ENCODE measurements at places on chromosomes 1 and 21.

DNA sequence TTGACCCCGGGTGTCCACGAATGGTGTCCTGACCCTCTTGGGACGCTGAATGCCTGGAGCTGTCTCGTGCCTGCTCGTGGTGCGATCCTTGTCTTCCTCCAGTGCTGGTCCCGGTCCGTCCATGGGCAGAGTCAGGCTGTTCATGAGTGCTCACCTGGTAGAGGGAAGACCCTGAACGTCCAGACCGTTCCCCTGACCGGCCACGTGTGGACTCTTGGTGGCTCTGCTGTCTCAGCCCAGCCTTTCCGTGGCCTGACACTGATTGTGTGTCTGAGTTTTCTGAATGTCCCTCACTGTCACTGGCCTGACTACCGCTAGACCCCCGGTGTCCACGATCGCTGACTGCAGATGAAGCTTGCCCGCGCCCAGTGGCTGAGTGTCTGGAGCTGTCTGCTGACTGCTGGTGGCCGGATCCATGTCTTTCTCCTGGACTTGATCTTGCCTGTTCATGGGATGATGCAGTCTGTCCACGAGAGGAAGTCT is 11.7 kb downstream of the FLG start:
- DNase-seq = no peak

- DNase-seq = no peak
These were observed 5.4 kb downstream of the TPRG1L start for GRCh38 chr1:3630161-3630611.

GRCh38 chr1:215459136-215459535 is 108.0 kb upstream of the KCTD3 start:
- DNase-seq = no peak

DNA sequence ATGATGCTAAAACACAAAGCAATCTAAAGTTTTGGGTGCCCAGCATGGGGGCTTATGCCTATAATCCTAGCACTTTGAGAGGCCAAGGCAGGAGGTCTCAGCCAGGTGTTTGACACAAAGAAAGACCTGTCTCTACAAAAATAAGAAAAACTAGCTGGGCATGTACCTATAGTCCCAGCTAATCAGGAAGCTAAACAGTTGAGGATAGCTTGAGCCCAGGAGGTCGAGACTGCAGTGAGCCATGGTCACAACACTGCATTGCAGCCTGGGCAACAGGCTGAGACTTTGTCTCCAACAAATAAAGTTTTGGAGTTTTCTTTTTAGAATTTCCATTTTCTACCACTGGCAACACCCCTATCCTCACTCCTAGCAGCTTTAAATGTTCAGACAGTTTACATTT is 55.1 kb upstream of the GUCA2A start:
- no peak for DNase-seq

GRCh38 chr1:12772520-12772919 is 1.0 kb upstream of the PRAMEF12 start:
- DNase-seq = no peak

- no peak for DNase-seq
These were observed 668.0 kb downstream of the LTN1 start for GRCh38 chr21:28324690-28325089.

- DNase-seq = no peak
These were observed 11.6 kb upstream of the MAPKAPK2 start for GRCh38 chr1:206672844-206673758.

DNA sequence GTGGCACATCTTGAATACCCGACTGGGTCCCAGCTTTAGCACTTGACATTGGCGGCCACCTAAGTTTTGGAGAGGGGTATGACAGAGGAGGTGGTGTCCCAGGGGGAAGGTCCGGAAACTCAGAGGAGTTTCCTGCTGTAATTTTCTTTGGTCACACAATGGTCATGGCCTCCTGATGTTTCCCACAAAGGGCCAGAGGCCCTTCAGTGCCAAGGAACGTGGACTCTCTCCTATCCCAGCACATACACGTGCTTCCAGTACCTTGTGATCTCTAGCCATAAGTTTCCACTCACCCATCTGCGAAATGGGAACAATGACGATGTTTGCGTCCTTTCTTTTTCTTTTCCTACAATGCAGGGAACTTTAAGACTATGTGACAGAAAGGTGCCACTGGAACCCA is 13.2 kb downstream of the CAPN2 start:
- DNase-seq = no peak

DNA sequence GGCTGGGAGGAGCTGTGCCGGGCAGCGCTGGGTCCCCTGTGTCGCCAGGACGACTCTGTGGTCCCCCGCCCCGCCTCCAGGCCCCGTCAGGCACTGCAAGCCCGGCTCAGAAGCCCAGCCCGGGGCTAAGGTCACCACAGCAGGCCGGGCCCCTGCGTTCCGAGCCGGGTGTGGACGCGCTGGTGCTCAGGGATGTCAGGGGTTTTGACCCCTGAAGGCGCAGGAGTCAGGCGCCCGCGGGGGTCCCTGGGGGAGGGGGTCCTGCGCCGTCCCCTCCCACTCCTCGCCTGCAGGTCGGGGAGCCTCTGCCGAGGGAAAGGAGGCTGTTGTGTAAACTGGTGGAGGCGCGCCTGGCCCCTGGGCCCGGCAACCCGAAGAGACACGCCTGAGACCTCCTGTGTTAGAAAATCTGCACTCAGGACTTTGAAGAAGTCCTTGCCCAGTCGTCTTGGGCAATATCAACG is 23.7 kb upstream of the TMEM54 start:
- no peak for DNase-seq

DNA sequence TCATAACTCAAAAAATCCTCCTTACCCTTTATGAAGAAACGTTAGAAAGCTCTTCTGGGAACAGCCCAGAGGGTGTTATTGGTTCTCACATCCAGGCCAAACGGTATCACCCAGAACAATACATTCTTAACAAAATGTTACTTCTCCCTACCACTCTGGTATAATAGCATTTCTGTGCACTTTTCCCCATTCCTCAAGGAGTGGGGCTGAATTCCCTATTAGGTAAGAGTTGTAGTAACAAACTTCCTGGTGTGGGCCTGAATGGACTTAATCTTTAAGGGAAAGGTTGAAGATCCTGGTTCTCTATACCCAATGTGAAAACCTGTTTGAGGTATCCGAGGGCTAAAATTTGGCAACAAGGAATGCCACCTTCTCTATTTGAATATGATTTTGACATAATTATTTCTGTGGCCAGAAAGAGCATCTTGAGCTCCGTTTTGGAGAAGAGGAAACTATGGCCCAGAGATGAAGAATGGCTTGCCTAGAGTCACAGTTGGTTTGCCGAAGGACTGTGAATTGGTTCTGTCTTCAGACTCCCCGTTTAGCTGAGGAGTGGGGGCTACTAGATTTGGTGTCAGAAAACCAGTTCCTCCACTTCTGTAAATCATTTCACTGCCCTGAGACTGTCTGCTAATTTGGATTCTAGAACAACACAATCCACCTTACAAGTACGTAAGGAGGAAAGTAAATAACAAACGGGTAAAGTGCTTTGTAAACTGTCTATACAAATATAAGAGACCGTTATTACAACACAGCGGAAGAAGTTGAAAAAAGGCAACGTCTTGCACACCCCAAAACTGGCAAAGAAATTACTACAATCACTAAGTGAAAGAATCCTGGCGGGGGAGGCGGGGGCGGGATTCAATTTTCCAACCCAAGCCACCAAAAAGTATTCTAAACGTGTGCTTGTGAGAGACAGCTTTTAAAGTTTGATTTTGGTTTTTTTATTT is 2.3 kb downstream of the ANP32E start:
- DNase-seq = no peak

DNA sequence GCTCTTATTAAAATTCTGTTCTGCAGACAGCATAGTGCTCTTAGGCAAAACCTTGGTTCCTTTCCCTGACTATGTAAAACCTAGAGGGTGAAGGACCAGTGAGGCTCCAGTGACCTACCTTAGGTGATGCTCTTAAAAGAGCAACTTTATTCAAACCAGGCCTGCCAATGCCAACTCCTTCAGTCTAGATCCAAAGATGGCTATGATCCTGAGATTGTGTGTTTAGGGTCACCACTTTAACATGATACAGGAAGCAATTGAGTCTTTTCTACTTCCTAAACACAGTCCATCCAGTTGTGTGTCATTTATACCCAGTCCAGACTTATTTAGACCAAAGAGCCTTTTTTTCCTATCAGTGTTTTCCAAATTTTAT is 10.8 kb downstream of the MCL1 start:
- DNase-seq = no peak

DNA sequence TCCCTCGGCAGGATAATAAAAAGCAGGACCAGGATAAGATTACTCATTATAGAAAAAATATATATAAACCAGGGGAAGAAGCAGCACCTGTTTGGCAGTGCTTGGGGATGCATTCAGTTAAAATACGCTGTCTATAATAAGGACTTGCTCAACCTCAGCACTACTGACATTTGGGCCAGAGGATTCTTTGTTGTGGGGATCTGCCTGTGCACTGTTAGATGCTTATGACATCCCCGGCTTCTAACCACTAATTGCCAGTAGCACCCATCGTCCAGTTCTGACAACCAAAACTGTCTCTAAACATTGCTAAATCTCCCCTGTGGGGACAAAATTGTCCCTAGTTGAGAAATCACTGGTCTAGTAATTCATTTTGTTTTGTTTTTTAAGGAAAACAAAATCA is 242.1 kb downstream of the SLC45A1 start:
- DNase-seq = no peak

GRCh38 chr1:41891199-41891896 is 27.4 kb downstream of the HIVEP3 start:
- DNase-seq = no peak

- DNase-seq = no peak
These were observed 12.1 kb upstream of the CDK11B start for GRCh38 chr1:1670866-1671265.

DNA sequence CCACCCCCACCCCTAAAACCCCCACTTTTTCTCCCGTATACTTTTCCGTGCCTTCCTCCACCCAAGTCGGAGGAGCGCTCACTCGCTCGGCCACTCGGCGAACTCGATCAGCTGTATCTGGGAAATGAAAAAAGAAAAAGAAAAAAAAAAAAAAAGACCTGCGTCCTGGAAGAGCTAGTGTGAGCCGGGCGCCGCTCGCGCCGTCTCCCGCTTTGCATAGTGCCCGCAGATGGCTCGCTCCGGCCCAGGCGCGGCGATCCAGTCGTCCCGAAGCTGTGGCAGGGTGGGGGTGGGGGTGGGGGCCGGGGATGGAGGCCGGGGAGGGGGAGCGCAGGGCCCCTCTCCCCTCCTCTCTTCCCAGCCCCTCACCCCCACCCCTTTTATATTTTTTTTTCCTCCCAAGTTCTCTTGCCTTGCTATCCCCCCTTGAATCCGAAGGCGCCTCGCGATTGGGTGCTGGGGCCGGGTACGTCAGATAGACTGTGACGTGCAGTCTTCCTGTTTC is 299 bp upstream of the PROX1 start:
- DNase-seq = no peak

GRCh38 chr1:108188801-108189200 is 11.3 kb downstream of the SLC25A24 start:
- no peak for DNase-seq

- no peak for DNase-seq
These were observed 415.9 kb upstream of the TMPRSS15 start for GRCh38 chr21:18819507-18819906.

DNA sequence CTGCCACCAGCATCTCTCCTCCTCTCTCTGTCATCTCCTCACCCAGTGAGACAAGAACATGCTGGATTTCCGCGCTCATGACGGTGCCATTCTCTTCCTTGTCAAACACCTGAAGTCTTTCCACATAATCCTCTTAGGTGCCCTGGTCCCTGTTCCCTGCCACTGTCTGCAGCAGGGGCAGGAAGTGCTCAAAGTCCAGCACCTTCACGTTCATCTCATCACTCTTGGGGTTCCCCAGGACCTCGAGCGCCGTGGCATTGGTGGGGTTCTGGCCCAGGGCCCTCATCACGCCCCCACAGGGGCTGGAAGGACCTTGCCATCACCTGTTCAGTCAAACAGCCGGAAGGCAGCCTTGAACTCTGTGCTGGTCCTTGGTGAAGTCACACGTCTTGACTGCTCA is 9.1 kb upstream of the AGPAT3 start:
- no peak for DNase-seq

DNA sequence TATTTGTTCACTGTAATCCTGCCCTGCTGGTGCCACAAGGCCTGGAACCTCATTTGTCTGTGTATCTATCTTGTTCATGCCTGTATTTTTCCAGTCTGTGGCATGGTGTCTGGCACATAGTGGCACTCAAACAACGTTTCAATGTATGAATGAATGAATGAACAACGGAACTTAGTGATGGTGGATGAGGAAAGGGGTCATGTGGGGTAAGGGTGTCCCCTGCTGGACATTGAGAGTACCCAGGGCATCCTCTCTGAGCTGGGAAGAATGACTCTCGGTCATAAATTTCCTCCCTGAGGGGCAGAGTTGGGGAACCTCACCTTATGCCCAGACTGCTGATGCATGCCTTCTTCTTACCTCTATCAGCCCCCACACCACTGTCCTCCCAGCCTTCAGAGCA is 18.9 kb upstream of the ZNF683 start:
- no peak for DNase-seq

- no peak for DNase-seq
These were observed at the start of gene SH2D2A for GRCh38 chr1:156816561-156817328. Gene SH2D2A (minus strand): TSS chr1:156816848. CDS start chr1:156816708, 140 bp downstream.

DNA sequence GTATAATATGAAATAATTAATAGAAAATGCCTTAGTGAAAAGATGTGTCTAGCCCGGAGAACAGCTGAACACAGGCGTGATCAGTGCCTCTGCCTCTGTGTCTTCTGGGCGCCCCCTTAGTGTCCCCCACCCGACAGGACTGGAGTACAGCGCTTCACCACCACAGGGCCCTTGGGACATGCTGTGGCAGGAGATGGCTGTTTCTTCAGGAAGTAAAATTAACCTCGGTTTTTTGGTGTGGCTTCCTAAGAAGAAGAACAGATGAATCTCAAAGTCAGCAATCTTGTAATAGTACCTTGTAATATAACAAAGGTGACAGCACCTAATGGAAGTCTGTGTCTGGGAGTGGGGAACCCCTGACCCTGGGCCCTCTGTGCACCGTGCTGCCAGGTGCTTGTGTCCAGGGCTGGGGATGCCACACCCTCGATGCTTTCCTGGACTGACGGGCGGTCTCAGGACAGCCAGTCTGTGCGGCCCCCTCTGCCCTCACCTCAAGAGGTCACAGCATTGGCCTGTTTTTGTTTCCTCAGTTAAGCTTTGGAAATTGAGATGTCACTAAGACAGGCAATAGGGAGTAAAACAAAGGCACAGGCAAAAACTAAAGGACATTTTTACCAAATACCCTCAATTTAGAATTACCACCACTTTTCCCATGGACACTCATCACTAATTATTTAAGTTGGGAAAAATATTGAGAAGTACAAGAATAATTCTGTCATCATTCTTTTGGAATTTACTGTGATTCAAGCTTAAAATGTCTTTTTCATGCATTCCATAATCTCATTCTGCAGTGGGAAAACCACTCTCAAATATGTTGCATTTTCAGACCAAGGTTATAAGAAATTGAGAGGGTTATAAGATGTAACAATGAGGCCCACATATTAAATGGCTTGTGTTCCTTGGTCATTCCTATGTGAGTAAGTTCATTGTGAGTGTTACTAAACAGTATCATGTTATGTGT is 79.3 kb downstream of the ADARB1 start:
- no peak for DNase-seq
